ENCODE measurements at places on chromosomes 1 and 21.

DNA sequence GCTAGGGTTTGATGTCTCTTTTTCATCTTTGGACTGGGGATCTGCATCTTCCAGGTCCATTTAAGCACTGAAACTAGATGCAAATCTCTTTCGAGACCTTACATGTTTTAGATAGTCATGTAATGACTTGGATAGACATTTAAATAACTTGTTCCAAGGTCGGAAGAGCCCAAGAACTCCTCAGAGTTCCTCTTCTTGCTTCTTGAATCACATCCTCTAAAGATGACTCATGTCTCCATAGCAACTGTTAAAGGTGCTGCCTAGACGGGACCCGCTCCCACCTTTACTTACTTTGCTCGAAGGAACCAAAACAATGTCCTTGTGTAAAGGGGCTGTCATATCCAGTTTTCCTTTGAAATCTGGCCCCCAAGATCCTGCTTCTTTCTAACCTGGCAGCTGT, 130.0 kb downstream of the EDEM3 start:
- DNase-seq, result no peak

GRCh38 chr1:80064524-80064923, 1058.0 kb upstream of the ADGRL4 start:
- DNase-seq, result no peak

DNA sequence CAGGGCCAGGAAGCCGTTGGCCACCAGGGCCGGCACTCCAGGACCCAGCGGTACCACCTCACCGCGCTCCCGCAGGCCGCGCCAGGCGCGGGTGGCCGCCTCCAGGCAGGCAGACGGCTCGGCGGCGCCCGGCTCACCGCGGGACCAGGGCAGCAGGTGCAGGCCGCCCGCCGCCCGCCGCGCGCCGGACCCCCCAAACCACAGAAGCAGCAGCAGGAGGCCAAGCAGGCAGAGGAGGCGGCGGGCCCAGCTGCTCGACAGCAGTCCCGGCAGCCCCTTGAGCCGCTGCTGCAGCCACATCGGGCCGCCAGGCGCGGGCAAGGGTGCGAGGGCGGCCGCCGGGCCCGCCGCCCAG, 312 bp downstream of the KIAA2013 start:
- no peak for DNase-seq

- no peak for DNase-seq
Observed at GRCh38 chr1:203686091-203686632, 59.5 kb downstream of the ATP2B4 start.

DNA sequence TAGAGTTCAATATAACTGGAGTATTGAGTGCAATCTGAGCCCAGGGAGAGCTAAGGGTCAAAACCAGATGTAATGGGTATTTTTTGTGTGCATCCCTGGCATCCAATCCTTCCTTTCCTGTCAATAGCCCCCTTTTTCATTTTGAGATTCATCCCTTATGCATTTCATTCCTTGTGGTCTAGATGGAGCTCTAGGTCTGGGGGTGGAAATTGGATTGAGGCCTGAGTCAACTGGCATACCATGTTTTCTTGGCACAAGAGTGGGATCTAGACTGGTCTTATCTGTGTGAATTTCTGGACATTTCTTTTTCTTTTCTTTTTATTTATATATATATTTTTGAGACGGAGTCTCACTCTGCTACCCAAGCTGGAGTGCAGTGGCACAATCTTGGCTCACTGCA, 67.3 kb upstream of the RAB3GAP2 start:
- no peak for DNase-seq

- DNase-seq, result no peak
Observed at GRCh38 chr1:1338278-1338677, 7.2 kb downstream of the TAS1R3 start.

DNA sequence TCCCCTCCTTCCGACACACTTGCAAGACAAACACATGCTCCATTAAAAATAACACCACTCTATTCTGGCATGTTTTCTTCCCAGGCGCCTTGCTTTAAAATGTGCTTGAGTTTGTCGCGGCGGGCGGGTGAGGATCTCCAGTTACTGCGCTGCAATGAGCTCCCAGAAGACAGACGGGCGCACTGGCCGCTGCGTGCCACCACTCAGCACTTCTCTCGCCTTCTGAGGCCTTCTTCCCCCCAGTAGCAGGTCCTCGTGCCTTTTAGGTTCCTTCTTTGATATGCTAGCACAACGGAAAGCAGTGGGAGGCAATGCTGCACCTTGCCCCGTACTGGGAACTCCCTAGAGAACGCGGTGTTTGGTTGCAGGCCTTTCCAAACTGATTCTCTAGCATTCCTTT, 279.5 kb upstream of the NR5A2 start:
- no peak for DNase-seq

DNA sequence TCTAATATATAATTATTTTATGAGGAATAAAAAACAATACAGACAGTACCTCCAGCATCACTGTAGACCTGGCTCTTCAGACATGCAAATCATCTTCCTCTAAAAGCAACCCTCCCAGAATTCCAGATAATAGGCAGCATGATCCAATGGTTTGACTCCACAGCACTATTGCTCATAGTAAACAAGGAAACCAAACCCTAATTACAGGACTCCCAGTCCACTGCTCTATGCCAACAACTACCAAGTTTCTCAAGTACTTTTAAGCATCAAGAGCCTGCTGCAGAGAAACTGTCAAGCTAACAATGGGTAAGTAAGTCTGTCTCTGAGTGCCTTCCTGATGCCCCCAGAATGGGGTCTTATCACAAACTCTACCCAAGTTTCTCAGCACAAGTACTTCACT, 57.2 kb downstream of the EYA3 start:
- no peak for DNase-seq

GRCh38 chr1:191145834-191146233, 668.2 kb upstream of the BRINP3 start:
- no peak for DNase-seq

DNA sequence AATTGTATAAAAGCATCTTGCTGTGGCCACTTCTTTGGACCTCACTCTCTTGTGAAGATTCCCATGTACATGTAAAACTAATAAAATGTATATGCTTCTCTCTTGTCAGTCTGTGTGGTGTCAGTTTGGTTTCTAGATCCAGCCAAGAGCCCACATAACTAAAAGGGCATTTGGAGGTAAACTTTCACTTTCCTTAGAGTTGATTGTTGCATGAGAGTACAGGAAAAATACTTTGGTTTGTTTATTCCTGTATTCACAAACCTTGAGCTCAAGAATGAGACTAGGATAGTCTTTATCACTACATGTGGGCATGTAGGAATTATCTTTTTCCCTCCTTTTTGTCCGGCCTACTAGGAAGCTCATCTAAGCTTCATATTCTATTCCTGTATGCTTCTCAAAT, 50.9 kb downstream of the KCTD3 start:
- no peak for DNase-seq

- DNase-seq, result peak; percentile 87
Observed at GRCh38 chr1:41003640-41004220, 17.8 kb downstream of the SLFNL1 start.

DNA sequence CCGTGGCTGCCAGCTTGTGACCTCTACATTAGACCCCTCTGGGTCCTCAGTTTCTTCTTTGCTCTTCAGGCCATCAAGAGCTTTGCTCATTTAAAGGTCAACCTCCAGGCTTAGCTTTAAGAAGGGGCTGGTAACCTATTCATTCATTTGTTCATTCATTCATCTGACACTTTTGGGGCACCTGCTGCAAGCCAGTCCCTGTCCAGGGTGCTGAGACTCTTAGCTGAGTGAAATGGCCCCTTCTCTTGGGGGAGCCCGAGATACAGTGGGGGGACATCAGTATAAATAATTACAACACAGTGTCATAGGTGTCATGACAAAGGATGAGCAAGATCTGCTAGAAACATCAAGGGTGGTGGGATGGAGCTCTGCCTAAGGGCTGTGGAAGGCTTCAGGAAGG, 10.5 kb upstream of the TTC4 start:
- no peak for DNase-seq

GRCh38 chr21:21631961-21632360, 633.8 kb downstream of the NCAM2 start:
- DNase-seq, result no peak

DNA sequence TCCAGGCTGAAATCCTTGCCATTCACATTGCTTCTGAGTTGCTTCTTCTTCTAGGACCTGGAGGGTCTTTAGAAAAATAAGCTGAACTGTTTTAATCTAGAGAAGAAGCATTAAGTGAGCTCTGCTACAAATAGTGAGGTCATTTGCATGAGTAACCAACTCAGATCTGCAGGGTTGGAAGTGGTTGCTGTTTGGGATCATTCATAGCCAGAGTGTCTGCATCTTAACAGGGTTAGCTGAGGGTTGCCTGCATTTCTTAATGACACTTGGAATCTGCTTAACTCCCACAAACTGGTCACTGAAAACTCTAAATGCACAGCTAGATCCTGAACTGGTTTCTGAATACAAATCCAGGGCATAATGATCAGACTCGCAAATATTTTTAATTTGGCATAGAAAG, 9.9 kb downstream of the CNIH3 start:
- DNase-seq, result no peak

GRCh38 chr1:94020764-94021579, 100.0 kb downstream of the ABCA4 start:
- no peak for DNase-seq

DNA sequence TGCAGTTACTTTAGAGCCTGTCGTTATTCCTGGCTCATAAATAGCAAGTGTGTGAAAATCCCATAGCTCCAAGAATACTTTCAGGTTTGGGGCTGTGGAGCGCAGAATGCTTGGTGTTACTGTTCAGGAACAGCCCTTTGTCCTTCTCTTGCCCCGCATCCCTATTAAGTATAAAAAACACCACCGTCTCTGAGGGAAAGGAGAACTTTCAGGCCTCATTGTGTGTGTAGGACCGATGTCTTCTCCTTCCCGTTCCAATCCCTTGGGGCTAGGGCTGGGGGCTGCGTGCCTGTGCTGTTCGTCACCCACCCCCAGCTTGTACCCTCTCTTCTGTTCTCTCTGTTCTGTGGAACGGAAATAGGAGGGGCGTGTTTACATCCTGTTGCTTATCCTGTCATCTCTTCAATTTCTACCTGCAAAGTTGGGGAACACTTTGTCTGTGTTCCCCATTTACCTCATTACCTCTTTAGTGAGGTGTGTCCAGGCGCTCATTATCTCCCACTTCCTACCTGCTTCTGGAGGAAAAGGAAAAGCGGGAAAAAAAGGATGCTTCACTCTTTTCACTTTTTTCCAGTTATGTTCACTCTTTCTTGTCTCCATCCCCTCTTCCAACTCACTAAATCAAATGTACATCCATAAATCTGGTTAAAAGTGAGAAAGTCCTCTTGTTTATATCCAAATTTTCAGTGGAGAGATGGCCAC, 788 bp upstream of the TXNIP start:
- DNase-seq, result no peak

DNA sequence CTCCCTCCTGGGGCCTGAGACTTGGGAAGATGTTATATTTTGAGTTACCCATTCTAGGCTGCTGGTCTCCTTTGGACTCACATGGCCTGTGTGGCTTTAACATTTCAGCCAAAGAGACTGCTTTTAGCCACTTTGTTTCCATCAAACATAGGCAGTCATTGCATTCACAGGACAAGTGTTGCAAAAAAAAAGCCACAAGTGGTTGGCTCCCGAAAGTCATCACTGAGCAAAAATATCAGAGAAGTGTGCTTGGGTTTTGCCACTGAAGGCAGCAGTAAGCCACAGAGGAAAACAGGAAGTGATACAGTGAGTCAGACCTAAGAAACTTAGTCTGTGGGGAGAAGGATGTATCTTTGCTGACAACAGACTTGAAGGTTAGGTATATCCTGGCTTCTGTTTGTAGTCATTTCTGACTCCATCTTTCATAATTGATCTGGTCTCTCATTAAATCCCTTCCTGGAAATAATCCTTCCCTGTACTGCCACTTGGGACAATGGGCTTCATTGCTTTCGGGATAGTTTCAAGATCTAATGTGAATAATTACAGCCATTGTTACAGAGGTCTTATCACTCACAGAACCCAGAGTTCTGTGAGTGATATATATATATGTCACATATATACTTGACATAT, 80.9 kb downstream of the COLGALT2 start:
- DNase-seq, result peak; percentile 10

DNA sequence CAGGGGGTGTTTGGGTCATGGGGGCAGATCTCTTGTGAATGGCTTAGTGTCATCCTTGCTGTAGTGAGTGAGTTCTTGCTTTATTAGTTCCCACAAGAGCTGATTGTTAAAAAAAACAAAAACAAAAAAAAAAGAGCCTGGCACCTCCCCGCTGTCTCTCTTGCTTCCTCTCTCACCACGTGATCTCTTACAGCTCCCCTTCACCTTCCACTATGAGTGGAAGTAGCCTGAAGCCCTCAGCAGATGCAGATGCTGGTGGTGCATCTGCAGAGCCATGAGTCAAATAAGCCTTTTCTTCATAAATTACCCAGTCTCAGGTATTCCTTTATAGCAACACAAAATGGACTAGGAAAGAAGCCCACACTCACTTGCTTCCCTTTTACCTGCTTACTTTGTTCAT, 17.2 kb upstream of the RGL1 start:
- DNase-seq, result no peak

DNA sequence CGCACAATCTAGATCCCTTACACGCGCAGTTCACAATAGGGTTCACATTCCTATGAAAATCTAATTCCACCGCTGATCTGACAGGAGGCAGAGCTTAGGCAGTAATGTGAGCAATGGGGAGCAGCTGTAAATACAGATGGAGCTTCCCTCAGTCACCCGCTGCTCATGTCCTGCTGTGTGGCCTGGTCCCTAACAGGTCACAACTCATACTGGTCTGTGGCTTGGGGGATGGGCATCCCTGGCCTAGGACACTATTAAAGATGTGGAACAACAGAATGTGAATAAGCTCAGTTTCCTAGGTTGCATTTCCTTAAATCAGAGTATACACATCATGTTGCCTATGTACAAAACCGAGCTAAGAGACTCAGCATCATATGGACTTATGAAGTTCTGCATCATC, 16.2 kb downstream of the IFI44 start:
- no peak for DNase-seq

GRCh38 chr1:106613068-106613467, 443.4 kb upstream of the PRMT6 start:
- DNase-seq, result no peak

GRCh38 chr1:219555806-219556205, 57.1 kb downstream of the ZC3H11B start:
- no peak for DNase-seq

DNA sequence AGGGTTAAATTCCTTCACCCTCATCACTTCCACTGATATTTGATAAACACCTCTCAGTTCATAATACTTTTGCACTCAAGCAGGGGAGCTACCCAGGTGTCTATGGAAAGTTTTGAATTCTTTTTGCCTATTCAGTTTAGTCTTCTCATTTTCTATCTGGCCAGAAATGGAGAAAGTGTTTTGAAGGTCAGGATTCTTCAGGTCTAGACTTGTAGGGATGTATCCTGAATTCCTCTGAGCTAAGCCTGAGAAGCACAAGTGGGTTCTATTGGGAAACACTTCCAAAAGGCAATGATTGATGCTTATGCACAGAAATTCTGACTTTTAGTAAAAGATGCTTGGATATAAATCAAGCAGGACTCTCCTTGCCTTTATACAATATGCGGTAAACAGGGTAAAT, 217.8 kb upstream of the HOOK1 start:
- DNase-seq, result no peak

GRCh38 chr1:2271841-2272655, 43.9 kb downstream of the SKI start:
- DNase-seq, result no peak
